Activated CD4-positive, alpha-beta T cell treated with anti-CD3 and anti-CD28 coated beads for 24 hours (primary cell): ENCODE measurements at places on chromosomes 3 and 15.
A peak's percentile ranks its signal among the peaks of the same experiment; 100 is the strongest.

DNA sequence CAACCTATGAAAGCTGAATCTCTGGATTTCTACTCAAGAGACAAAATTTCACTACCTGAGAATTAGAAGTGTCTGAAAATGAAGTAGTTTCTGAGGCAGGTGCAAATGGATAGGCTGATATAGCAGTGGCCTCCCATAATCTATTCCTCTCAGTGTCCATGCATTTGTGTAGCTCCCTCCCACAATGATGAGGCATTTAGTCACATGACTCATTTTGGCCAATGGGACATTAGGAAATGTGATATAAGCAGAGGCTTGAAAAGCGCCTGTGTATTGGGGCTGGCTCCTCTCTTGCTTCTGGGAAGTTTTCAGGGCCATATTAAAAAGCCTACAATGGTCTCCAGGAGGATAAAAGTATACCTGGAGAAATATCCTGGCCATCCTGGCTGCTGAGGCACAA lies 79.7 kb upstream of the MRPL3 start:
- DNase-seq, result no peak

- no peak for DNase-seq
These were observed 58.9 kb upstream of the MUC13 start for GRCh38 chr3:124993466-124993865.

- no peak for DNase-seq
These were observed 121.5 kb upstream of the ABHD17C start for GRCh38 chr15:80573606-80574005.

- no peak for DNase-seq
These were observed 175.0 kb downstream of the OPA1 start for GRCh38 chr3:193768070-193768394.

- no peak for DNase-seq
These were observed 13.0 kb downstream of the EFCC1 start for GRCh38 chr3:129014148-129014547.

DNA sequence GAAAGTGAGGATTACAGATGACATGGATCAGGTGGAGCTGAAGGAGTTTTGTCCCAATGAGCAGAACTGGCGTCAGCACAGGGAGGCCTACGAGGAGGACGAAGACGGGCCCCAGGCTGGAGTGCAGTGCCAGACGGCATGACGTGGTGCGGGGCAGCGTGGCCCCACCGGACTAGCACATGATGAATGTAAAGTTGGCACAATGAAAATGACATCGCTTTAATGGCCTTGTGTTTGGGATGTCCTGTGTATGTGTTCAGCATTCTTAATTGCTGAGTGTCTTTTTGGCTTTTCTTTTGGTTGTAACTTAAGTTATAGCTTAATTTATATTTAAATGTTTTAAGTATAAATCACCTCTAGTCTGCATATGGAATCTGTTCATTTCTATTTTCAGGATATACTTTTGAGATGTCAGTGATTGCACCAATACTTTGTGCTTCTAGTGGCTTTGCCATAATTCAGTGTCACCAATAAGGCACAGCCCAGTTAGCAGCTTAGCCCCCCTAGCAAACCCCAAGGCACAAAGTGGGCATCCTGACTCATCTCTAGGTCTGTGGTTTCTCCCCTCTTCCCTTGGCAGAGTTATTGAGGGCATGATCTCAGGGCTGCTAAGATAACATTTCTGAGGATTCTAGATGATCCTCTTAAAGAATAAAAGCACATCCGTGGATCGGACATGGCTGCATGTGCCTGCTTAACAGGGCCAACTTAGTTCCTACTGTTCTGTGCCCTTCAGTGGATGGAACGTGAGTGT lies 16.1 kb downstream of the DNAJA4 start:
- no peak for DNase-seq

DNA sequence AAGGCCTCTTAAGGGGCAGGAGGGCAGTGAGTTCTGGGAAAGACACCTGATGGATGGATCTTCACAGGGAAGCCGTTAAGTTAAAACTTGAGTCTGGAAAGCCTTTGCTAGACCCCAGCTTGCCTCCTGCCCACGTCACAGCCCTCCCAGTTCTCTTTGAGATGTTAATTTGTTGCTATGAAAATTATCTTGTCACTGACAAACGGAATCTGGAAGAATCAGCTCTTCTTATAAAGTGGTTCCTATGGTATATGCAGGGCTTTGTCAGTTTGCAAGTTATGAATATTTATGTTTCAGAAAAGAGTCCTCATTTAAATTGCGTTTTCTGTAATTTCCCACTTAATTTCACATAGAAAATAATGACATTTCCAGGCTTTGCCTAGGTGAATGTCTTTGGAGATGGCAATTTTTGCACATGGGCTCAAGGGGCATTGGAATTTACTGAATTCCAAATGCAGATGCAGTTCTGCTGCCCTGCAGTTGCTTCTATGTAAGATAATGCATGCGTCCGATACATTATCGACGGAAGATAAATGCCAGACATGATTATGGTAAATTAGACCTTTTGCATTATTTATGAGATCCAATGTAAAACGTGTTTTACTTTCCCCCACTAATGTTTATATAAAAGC lies 74.1 kb downstream of the CACNA2D3 start:
- DNase-seq, result no peak

DNA sequence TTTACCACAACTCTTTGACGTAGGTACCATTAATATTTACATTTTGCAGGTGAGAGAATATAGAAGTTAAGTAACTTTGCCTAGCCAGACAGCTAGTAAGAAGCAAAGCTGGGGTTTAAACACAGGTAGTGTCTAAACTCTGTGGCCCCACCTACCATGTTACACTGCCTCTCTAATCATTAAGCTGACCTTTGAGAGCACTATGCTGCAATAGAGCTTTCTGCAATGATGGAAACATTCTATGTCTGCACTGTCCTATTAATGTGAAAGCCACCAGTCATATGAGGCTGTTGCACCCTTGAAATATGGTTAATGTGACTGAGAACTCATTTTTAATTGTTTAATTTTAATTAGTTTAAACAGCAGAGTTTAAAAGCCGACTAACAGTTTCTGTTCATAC lies 6.3 kb upstream of the RARB start:
- no peak for DNase-seq

DNA sequence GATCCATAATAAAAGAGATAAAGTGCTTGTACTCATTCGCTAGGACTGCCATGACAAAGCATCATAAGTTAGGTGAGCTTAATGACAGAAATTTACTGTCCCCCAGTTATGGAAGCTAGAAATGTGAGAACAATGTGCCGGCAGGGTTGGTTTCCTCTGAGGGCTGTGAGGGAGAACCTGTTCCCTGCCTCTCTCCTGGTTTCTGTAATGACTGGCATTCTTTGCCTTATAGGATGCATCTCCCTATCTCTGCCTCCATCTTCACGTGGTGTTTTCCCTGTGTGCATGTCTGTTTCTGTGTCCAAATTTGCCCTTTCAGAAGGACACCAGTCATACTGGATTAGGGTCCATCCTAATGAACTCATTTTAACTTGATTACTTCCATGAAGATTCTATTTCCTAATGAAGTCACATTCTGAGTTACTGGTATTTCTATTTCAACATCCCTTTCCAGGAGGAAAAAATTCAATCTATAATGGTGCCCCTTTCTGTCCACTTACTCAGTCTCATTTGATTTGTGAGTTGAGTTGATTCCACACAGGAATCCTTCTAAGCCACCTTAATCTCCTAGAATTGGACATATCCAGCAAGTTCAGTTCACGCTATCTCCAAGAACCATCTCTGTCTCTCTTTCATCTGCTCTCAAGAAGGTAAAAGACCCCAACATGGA lies 71.2 kb upstream of the LIPC start:
- DNase-seq, result no peak

- DNase-seq, result no peak
These were observed 3.0 kb downstream of the BMF start for GRCh38 chr15:40105517-40106202.

GRCh38 chr3:15450438-15451215 lies 23.2 kb downstream of the EAF1 start:
- DNase-seq, result no peak

DNA sequence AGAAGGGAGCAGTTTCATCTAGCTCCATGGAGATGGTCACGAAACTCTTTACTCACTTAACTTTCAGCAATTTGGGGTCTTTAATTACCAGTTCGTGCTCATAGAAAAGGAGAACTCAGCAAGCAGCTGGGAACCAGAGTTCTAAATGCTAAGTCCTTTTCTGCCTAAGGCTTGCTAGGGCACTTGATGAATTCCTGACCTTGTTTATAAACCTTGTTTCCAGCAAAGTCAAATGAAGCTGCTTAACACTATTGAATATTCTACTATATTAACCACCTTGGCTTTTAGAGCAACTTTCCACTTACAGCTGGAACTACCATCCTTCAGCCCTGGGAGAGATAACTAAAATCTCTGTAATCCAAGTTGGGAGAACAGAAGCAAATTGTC lies 79.5 kb upstream of the TSC22D2 start:
- no peak for DNase-seq

GRCh38 chr3:149016669-149017541 lies 25.6 kb downstream of the GYG1 start:
- DNase-seq, result no peak

GRCh38 chr3:114504941-114505628 lies 211.3 kb downstream of the TIGIT start:
- no peak for DNase-seq

DNA sequence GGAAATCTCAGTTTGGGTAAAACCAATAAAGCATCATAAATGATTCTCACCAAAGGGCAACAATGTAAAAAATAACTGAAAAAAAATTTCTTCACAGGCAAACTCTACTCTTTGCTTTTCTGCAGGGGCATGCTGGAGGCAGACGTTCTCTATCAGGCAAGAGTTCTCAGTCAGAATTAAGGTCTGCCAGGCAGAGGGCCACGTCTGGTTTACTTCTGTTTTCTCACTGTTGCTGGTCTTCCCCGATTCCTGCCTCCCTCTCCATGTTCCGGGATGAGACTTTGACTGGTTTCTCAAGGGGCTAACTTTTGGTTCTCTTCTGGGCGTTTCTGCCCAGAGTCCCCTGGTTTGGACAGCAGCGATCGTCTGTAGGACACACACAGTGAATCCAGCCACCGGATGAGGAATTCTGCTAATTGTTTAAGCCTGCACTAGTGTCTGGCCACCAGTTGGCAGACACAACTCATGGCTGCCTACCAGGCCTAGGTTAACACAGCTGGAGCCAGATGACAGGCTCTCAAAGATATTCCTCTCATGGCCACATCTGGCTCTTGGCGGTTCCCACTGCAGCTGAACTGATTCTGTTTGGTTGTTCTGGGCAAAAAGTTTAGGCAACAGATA lies 273.1 kb downstream of the FOXP1 start:
- DNase-seq, result no peak

- DNase-seq, result peak; percentile 21
These were observed 7.0 kb downstream of the MAPKAPK3 start for GRCh38 chr3:50623840-50624474.

DNA sequence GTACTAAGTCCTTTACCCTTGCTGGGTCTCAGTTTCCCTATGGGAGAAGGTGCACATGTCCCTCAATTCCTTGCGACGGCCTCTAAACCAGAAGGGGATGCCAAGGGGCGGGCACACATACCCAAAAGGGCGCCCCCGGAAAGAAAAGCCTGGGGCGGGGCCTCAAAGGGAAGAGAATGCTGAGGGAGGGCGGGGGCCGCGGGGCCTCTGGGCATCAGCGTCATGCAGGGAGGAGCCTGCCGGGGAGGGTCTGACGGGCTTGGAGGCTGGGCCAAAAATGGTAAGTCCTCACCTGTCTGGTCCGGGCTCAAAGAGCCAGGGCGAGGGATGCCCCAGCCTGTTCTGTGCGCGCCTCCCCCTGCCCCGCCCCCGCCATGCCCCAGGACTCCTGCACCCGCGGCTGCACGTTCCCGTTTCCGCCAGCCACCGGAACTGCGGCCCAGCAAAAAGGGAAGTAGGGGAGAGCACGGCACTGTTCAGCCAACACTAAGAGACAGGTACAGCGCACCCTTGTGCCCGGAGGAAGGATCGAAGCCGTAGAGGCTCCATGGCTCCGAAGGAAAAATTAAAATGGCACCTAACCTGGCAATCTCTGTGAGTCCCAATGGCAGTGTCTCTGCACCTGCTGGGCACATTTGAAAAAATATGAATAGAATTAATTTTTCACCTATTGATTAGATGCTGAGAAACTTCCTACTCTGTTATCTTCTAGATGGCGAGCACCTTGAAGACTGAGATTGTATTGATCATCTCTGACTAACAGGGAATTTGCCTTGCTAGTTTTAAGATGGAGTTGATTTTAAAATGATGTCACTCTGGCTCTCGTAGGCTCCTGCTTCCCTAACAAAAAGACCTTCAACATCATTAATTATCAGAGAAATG lies at the start of gene DET1:
DET1 (minus strand) TSS at position 434 of the 882 bp plus-strand sequence. CDS start 14,976 bp downstream, outside the sequence.
- peak; percentile 89 for DNase-seq

DNA sequence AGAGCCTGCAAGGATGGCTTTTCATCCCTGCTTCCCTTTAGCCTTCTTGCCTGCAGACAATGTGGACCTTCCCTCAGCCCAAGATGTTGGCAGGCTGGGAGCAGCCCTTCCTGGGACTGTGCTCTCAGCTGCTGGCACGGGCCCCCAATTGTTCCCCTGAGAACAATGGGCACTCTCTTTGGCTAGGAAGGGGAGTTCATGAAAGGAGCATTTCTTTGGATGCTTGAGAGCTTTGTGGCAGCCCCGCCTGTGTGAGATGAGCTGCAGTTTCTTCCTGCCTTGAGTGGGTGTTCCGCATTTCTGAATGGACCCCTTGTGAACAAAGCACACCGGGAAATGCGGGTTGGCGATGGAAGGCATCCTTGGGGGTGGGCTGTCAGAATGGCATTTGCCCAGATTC lies 35.0 kb upstream of the BSN start:
- no peak for DNase-seq

GRCh38 chr15:39388118-39388517 lies 192.8 kb upstream of the THBS1 start:
- no peak for DNase-seq

DNA sequence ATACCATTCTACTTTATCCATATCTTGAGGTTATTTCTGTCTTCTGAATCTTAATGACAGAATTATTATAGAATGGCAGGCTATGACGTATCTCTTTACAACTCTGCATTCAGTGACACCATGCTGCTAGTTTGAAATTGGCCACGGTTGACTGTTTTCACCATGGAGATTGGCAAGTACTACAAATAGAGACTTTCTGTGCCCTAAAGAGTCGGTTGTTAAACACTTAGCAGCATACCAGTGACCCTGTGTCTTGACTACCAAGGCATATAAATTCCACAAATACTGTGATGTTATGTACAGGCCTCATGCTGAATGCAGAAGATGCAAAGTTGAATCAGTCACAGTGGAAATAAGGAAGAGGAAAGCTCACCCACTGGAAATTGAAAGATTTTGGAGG lies 67.0 kb upstream of the CADPS start:
- DNase-seq, result no peak

DNA sequence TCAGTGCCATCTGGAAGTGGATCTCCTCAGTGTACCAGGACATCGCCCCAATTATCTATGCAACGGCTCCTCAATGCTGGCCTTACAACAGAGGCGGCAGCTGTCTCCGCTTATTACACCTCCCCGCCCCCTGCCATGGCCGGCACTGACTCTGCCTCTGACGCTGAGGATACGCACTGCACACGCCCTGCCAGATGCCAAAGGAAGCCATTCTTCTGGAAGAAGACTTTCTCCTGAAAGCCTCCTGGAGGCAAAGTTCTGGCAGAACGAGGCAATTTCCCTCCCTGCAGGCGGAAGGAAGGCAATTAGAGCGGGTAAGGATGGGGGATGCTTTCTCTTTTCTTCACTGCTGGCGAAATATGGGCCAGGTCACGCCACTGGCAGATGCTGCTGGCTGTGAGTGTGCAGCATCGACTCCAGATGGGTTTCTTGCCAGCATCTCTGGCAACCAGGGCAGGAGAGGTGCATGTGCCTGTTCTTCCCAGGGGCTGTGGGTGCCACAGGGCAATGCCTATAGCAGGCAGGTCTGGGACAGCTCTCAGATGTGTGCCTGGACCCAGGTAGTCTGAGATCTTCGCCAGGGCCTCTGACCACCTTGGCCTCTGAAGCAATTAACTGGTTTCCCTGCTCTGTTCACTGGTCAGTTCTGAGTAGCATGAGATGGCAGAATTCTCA lies 62.2 kb upstream of the MRPS22 start:
- DNase-seq, result no peak
